ENCODE measurements at places on chromosomes 3 and 15.
A peak's percentile ranks its signal among the peaks of the same experiment; 100 is the strongest.

GRCh38 chr3:166864473-166865467 lies 515.3 kb downstream of the ZBBX start:
- DNase-seq, result no peak

DNA sequence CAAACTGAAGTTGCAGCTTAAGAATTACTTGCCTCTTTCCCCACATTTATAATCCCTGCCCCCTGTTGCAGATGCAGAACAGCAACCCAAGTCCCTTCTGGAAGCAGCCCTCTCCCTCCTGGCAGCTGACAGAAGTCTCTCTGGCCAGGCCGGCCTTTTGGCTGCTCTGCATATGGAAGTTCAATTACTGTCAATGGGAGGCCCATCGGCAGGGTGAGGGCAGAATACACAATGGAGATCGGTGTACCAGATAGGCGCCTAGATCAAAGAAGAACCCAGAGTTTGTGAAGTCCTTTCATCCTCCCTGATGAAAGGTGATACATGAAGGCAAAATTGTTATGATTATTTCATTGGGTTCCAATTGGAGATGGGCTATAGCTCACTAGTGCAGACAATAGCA lies 327.9 kb upstream of the CTNNB1 start:
- DNase-seq, result no peak

- DNase-seq, result no peak
Observed at GRCh38 chr3:115085197-115085865, 61.8 kb downstream of the ZBTB20 start.

- no peak for DNase-seq
Observed at GRCh38 chr3:14761121-14761672, 57.6 kb upstream of the FGD5 start.

- DNase-seq, result no peak
Observed at GRCh38 chr3:175212896-175213295, 353.8 kb downstream of the NAALADL2 start.

DNA sequence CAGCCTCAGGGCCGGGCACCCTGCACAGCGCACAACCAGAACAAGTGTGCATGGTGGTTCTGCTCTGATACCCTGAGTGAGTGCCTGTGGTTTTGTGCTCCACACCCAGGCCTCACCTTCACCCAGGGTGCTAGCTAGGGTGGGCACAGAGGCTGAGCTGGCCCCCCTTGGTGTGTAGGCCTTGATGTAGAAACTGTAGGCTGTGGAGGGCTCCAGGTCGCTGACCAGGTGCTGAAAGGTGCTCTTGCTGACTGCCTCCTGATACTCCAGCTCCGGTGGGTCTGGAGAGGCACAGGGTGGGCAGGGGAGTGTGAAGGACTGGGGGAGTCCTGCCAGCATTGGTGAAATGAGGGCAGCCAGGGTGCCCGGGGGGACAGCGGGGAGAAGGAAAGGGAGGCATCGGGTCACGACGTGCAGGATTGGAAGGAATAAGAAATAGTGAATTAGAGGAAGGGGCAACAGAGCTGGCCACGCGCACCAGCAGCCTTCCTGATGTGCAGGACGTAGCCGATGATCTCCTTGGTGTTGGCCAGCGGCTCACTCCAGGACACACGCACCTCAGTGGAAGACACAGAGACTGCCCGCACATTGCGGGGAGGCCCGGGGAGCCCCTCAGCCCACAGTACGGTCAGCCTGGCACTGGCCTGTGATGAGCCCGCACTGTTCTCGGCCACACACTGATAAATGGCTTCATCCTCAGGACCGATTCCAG lies 26.6 kb downstream of the RNU5B-1 start:
- DNase-seq, result peak; percentile 31

DNA sequence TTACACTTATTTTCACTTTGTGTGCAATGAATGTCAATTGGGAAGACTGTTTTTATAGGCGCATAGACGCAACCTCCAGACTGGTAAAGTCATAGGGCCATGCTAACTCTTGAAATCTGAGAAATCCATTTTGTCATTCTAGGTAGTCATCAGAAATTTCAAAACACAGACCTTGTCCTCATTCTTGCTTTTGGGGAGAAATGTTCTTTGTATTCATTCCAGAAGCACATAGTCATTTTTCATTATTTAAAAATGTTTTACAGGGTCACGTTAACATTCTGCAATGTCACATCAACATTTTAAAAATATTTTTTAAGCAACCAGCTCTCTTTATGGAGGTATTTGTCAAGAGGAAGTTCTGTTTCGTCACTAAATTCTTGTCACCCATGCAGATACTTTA lies 898.4 kb downstream of the PDCD6IP start:
- DNase-seq, result no peak

- no peak for DNase-seq
Observed at GRCh38 chr15:26879706-26880105, 12.8 kb downstream of the GABRA5 start.

DNA sequence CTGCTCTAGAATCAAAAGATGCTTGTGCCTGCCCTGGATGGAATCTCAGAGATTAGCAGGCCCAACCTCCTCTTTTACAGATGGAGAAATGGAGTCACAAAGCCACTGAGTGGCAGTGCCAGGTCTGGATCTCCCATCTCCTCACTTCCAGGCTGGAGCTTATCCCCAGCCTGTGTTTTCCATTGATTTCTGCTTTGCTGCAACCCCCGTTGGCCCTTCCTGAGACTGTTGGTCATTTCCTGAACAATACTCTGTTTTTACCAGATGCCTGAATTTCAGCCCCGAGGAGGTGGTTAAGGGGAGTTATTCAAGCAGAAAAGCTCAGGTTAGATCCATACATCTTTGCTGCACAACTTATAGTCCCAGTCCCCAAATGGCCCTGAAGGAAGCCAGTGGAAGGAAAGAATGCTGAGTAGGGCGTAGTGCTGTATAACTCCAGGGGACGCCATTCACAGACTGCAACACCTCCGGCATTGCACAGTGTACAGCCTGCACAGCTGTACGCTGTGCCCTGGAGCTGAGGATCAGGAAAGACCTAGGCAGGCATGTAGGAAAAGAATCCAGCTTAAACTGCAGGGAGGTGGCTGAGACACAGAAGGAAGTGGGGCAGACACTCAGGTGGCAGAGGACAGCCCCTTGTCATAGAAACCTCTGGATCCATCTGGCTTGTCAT lies 77.5 kb downstream of the RPLP1 start:
- DNase-seq, result no peak

GRCh38 chr3:32577581-32578556 lies 7.2 kb upstream of the DYNC1LI1 start:
- peak; percentile 68 for DNase-seq

DNA sequence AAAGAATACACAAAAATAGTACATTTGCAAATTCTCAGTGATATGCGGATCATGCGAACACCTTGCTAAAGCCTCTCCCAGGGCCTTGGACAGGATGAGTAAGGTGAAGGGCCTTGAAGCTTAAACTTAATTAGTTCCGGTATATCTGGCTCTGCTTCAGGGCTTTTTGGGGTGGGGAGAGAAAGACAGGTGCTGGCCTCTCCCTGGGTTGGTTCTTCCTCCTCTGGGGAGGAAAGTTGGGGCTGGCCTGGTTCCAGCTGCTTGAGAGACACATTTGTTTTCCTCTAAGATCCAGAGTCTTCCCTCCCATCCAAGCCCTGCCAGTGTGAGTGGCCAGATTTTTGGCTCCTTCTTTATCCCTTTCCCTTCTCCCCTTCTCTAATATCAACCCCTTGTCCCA lies 64.7 kb upstream of the EPHB3 start:
- no peak for DNase-seq

GRCh38 chr3:53833053-53833645 lies 13.1 kb downstream of the CHDH start:
- no peak for DNase-seq

GRCh38 chr15:43948691-43949325 lies 122.0 kb downstream of the WDR76 start:
- peak; percentile 40 for DNase-seq

DNA sequence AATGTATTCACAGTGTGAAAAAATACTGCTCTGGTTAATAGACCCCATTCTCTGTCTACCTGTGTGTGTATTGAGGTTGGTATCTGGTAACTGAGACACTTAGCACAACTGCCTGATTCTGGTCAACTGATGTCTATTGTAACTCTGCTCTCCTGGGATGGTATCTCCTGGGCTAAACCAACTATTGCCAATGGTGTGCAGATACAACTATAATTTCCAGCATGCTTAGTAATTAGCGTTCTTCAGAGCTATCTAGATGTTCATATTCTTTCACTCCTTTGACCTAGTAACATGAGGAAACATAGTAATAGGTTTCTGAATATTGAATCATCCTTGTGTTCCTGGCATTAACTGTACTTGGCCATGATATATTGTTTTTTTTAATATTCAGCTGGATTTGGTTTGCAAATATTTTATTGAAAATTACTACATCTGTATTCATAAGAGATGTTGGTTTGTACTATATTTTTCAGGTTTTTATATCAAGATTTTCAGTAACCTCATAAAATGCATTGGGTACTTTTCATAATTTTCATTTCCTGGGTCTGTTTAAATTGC lies 16.8 kb downstream of the ADAMTSL3 start:
- no peak for DNase-seq

GRCh38 chr15:66961407-66961884 lies 104.0 kb upstream of the SMAD3 start:
- DNase-seq, result no peak

DNA sequence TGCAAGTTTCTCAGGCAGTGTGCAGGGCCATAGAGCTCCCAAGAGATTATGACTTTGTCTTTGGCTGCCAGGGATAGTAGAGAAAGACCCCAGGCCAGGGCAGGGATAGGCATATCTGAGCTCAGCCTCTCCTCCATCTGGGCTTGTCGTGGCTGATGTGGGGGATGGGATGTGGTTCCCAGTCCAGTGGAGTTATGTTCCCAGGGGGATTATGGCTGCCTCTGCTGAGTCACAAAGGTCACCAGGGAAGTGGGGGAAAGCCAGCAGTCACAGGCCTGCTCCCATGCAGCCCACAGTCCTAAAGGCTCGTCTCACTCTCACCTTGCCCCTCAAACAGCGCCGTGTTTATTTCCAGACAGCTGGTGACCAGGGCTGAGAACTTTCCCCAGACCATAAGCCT lies 354.9 kb downstream of the SI start:
- DNase-seq, result no peak

GRCh38 chr15:57866149-57866736 lies 159.7 kb downstream of the POLR2M start:
- DNase-seq, result peak; percentile 39

- peak; percentile 20 for DNase-seq
Observed at GRCh38 chr3:68306571-68306970, 625.8 kb downstream of the TAFA4 start.

GRCh38 chr3:20914310-20914709 lies 728.3 kb upstream of the SGO1 start:
- no peak for DNase-seq

- no peak for DNase-seq
Observed at GRCh38 chr3:52036222-52036694, 20.1 kb downstream of the DUSP7 start.

DNA sequence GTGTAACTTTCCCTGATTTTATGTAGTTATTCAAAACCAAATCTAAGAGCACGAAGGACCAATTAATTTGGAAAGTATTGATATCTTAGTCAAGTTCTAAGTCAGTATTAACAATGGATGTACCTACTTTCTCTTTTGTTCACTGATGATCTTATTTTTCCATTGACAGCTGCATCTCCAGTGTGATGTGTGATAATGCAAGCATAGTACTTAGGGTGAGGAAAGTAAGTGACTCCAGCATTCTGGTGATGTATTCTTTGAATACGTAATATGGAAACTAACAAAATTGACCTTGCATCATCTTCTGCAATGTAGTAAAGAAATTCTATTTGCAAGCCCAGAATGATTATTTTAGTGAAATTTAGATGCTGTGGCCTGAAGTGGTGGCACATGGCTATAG lies 22.4 kb downstream of the FBXW12 start:
- DNase-seq, result no peak

- DNase-seq, result no peak
Observed at GRCh38 chr3:2236203-2236602, 137.5 kb downstream of the CNTN4 start.

GRCh38 chr3:53820756-53821580 lies 25.3 kb downstream of the CHDH start:
- no peak for DNase-seq

DNA sequence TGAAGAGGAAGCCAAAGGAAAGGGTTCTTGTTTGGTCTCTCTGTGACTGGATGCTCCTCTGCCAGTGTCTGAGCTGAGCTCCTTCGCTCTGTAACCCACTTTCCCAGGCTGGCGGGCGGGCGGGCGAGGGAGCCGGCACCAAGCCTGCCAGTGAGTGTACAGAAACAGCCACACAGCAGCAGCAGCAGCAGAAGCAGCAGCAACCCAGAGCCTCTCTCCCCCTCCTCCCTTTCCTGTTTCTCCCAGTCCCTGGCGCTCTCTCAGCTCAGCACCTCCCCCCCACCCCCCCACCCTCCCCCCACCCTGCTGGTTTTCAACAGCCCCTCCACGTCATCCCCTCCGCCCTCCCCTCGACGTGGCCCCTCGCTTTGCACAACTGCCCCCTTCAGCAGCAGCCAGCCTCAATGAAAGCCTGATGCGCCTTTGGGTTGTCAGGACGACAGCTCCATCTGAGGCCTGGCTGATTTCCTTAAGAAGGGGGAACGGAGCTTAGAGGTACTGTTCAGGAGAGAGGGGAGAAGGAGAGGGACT lies at the start of gene LSAMP:
TSS of gene LSAMP (minus strand) at position 177 of the 531 bp plus-strand sequence.
- no peak for DNase-seq

GRCh38 chr3:14513566-14514322 lies 26.4 kb downstream of the GRIP2 start:
- no peak for DNase-seq

GRCh38 chr15:47741082-47741481 lies 23.8 kb downstream of the SEMA6D start:
- no peak for DNase-seq

GRCh38 chr15:85910834-85911233 lies 116.1 kb upstream of the KLHL25 start:
- DNase-seq, result no peak

GRCh38 chr3:131716943-131717342 lies 214.2 kb upstream of the MRPL3 start:
- DNase-seq, result no peak

GRCh38 chr3:159137949-159138348 lies 336.1 kb downstream of the MFSD1 start:
- no peak for DNase-seq

GRCh38 chr3:177283983-177284382 lies 86.7 kb upstream of the TBL1XR1 start:
- DNase-seq, result no peak

DNA sequence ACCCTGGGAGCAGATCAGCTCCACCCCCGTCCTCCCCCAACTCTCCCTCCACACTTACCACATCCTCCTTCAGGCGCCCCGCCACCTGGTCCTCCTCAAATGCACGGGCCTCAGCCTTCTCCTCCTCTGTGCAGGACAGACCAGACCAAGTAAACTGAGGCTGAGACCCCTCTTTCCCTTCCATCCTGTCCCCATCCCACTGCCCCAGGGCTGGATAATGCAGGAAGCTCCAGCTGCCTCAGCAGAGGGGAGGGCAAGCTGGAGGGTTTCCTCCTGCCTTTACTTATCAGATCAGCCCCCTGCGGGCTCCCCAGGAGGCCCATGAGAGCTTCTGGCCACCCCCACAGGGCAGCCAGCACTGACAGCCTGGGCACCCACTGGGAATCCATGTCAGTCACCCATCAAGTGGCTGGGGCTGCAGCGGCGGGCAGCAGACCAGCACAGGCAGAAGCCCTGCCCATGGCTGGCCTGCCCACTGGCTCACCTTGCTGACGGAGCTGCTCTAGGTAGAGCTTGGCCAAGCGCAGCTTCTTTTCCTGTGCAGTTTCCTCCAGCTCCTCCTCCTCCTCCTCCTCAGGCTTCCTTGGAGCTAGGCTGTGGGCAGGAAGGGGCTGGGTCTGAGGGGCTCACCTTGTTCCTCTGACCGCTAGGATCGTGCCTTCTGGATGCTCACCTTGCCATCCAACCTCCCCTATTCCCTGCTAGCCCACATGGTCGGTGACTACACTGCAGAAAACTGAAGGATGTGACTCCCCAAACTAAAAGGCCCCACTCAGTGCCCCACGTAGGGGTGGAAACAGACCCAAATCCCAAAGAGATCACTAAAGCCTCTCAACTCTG lies 3.9 kb downstream of the RRP9 start:
- DNase-seq, result peak; percentile 18

All from GM13976 (cell line).